Cardiac fibroblast (primary cell): ENCODE measurements at places on chromosomes 3 and 15.
A peak's percentile ranks its signal among the peaks of the same experiment; 100 is the strongest.

- no peak for DNase-seq
Observed at GRCh38 chr15:59005579-59005978, 18.1 kb downstream of the RNF111 start.

- no peak for DNase-seq
Observed at GRCh38 chr3:40055956-40056355, 246.5 kb downstream of the MYRIP start.

- DNase-seq: peak; percentile 77
Observed at GRCh38 chr3:112376992-112377391, 44.0 kb downstream of the CD200 start.

- peak; percentile 40 for DNase-seq
Observed at GRCh38 chr3:43770426-43771103, 79.8 kb downstream of the ABHD5 start.

GRCh38 chr3:51945031-51945840 lies 3.1 kb downstream of the PARP3 start:
- DNase-seq: no peak

- peak; percentile 62 for DNase-seq
Observed at GRCh38 chr15:29800491-29801366, 21.5 kb downstream of the TJP1 start.

DNA sequence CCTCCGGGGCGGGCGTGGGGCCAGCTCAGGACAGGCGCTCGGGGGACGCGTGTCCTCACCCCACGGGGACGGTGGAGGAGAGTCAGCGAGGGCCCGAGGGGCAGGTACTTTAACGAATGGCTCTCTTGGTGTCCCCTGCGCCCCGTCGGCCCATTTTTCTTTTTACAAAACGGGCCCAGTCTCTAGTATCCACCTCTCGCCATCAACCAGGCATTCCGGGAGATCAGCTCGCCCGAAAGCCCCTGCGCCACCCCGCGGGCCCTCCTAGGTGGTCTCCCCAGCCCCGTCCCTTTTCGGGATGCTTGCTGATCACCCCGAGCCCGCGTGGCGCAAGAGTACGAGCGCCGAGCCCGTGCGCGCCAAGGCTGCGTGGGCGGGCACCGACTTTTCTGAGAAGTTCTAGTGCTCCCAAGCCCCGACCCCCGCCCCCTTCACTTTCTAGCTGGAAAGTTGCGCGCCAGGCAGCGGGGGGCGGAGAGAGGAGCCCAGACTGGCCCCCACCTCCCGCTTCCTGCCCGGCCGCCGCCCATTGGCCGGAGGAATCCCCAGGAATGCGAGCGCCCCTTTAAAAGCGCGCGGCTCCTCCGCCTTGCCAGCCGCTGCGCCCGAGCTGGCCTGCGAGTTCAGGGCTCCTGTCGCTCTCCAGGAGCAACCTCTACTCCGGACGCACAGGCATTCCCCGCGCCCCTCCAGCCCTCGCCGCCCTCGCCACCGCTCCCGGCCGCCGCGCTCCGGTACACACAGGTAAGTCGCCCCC lies at the start of gene THBS1:
Gene THBS1 (plus strand): TSS at position 595 of the 757 bp plus-strand sequence. CDS start 779 bp downstream, outside the sequence.
- peak; percentile 99 for DNase-seq

DNA sequence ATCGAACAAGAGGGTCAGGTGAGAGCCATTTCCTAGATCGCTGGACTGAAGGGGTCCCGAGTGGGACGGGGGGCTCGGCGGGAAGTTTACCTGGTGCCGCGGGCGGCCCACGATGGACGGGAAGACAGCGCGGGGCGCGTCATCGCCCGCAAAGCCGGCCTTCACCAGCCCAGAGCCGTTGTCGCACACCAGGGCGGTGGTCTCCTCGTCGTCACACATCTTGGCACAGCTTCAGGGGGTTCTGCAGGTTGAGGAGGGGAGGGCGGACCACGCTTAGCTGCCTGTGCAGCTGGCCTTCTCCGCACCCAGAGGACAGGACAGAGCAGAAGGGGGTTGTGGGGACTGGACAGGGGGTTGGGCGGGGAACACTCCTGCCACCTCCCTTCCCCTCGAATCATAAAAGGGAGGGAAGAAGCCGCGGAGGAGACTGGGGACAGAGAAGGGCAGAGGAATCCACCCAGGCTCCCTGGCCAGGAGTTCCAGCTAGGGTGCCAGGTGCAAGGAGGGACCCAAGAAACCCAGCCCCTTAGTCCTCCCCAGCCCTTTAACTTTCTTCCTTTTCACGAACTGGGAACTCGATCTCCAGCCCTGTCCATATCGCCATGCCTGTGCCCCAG lies 651 bp downstream of the ACTC1 start:
- no peak for DNase-seq

- no peak for DNase-seq
Observed at GRCh38 chr3:136835813-136836510, 17.0 kb downstream of the SLC35G2 start.

DNA sequence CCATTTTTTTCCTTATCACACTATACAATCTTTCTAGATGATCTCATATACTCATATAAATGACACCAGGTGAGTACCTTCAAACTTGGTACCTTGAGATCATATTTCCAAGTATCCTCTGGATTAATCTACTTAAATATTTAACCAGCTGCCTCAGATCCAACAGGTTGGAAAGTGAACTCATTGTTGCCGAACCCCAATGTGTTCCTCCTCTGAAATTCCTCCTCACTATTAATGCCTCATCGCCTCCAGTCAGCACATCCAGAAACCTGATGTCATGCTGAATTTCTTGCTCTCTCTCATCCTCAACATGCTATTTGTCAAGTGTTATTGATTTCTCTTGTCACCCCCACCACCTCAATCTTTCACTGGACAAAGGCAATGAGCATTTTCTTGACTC lies 221.8 kb downstream of the FMN1 start:
- no peak for DNase-seq

GRCh38 chr15:77057685-77058084 lies 13.2 kb downstream of the TSPAN3 start:
- no peak for DNase-seq

DNA sequence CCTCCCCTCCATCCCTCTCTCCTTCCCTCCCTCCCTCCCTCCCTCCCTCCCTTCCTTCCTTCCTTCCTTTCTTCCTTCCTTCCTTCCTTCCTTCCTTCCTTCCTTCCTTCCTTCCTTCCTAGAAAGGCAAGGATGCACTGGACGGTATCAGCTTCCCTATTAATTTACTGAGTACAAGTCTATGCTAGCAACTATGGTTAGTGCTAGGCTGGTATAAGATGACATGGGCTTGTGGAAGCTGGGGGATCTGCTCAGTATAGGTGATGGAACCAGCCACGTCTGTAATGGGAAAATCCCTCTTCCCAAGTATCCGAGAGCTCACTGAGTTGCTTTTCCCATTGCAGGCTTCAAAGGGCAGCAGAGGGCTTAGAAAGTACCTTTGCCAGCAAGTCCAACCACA lies 96.4 kb upstream of the WNT5A start:
- DNase-seq: no peak

- no peak for DNase-seq
Observed at GRCh38 chr3:56630966-56631365, 52.1 kb downstream of the TASOR start.

GRCh38 chr15:41829959-41830646 lies 2.2 kb downstream of the JMJD7 start:
- DNase-seq: no peak

DNA sequence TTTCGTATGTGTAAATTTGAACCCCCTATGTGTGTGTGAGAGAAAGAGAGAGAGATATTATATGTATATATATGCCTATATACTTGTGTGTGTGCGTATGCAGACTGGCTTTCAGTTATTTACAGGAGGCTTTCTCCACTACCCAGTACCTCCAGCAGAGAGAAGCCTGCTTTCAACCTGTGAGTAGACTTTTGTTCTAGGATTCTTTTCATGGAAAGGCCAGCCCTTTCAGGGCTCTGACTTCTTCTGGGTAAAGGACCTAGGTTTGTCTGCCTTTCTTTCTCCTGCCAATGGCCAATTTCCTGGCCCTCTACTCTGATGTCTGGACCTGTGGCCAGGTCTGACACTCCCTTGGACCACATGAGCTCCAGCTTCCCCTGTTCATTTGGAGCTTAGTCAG lies 23.8 kb downstream of the LRRC28 start:
- no peak for DNase-seq

GRCh38 chr15:100669260-100669659 lies 66.9 kb downstream of the ASB7 start:
- no peak for DNase-seq

DNA sequence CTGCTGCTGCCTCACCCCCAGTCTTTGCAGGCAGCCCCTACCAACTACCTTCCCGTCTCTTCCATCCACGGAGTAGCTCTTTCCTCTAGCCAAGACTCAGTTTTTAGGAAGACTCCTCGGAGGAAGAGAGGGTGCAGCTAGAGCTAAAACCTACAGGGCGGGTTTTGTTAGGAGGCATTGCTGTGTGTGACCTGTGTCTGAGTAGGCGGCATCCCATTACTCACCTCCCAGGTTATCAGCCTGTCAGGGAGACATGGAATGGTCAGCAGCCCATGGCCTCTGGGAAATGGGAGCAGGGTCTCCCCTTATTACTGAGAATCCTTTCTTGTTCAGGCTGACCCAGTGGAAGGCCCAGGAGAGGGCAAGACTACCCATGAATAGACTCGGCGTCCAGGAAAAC lies 43.8 kb upstream of the FGD5 start:
- DNase-seq: no peak

GRCh38 chr3:59813148-59813538 lies 763.3 kb upstream of the CFAP20DC start:
- no peak for DNase-seq

GRCh38 chr3:110810356-110810755 lies 261.3 kb upstream of the NECTIN3 start:
- peak; percentile 60 for DNase-seq

- DNase-seq: peak; percentile 51
Observed at GRCh38 chr3:14780927-14781507, 37.7 kb upstream of the FGD5 start.

DNA sequence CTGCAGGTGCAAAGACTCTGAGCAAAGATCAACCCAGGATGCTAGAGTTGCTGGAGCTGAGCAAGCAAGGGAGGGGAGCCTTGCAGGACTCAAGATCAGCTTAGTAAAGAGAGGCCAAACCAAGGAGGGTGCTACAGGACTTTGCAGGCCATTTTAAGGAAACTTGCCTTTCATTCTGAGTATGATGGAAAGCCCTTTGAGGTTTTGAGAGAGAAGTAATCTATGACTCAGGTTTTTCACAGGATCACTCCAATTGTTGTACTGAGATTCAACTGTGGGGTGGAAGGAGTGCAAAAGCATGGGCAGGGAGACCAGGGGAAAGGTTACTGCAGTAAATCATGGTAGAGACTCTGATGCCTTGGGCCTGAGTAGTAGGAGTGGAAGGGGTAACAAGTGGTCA lies 260.4 kb upstream of the GPR149 start:
- DNase-seq: no peak

DNA sequence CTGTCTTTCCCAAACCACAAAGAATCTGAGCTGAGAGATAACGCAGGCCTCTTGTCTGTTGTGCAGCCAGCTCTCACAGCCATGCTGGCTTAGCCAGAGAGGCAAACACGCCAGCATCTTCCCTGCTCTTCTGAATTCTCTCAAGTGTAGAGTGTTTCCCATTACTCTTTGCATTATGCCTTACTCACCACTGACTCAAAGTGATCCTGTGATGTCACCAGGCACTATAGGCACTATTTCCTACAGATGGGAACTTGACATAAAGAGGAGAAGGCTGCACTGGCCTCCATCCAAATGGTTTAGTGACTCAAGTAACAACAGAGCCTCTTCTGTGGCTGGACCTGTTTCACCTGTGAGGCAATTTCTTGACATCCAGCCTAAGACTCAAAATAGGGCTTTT lies 44.4 kb downstream of the PDZRN3 start:
- DNase-seq: peak; percentile 84

DNA sequence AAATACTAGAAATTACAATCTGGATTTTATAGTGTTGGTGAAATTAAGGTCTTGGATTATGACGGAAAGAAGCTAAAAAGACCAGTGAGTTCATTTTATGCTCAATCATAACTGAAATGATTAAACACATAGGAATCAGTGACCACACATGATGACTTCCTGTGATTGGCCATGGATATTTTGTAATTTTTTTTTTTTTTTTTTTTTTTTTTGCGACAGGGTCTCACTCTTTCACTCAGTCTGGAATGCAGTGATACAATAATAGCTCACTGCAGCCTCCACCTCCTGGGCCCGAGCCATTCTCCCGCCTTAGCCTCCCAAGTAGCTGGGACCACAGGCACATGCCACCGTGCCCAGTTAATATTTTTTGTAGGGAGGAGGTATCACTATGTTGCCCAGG lies 47.4 kb downstream of the PAQR5 start:
- no peak for DNase-seq

GRCh38 chr3:133081016-133081415 lies 42.8 kb downstream of the TMEM108 start:
- DNase-seq: no peak

DNA sequence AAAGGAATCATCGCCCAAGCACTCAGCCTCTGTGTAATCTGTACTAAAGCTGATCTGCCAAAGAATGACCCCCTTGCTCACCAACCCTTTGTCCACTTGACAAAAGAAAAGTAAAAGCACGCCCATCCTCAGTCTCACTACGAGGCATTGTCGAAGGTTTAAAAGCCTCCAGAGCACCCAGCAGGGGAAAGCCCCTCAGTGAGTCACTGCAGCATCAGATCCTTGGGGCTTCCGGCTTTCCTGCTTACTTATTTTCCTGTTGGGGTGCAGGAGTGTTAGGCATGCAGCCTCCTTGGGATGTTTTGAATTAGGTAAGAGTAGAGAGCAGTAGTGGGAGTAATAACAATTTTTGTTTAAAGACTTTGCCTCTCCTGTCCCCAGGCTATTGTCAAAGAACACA lies 216.1 kb downstream of the MTHFS start:
- peak; percentile 56 for DNase-seq

- DNase-seq: no peak
Observed at GRCh38 chr3:52880047-52880446, 17.3 kb downstream of the STIMATE start.

DNA sequence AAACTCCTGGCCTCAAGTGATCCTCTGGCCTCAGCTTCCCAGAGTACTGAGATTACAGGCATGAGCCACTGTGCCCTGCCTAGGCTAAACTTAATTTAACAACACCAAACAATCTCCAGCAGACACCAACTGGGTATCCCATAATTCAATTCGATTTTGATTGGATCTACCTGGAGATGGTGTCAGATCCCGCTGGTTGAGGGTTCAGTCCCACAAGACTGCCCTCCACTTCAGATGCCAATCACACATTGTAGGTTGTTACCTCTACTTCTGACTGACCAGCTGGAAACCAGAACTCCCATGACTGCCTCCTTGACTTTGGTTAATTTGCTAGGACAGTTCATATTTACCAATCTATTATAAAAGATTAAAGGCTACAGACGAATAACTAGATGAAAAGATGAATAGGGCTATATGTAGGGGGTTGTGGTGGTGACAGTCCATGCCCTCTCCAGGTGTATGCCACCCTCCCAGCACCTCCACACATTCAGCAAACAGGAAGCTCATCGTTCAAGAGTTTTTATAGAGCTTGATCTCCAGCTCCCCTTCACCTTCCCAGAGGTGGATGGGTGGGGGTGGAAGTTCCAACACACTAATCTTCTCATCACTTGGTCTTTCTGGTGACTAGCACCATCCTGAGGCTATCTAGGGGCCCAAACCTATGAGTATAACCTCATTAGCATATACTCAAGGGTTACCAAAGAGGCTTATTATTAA lies 9.3 kb downstream of the B2M start:
- no peak for DNase-seq
